ENCODE measurements at places on chromosomes 2 and 18.

DNA sequence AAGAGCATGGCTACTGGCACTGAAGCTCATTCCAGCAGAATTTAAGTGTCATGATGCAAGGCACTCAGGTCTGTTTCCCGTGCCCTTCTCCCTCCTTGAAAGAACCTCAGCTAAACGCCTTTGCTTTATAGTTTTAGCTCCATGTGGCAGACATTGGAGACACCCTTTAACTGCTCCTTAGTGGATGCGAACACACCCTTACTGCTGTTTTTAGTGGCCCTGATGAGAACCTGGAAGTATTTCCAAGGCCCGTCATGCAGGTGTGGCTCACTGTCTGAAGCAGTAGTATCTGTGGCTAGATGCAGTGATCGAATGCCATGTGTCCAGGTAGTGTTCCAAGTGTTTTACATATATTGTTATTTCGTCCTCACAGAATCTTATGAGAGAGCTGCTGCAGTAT lies 28.3 kb downstream of the KIF5C start:
- DNase-seq: no peak

GRCh38 chr2:3674066-3674845 lies 16.3 kb downstream of the ALLC start:
- no peak for DNase-seq

DNA sequence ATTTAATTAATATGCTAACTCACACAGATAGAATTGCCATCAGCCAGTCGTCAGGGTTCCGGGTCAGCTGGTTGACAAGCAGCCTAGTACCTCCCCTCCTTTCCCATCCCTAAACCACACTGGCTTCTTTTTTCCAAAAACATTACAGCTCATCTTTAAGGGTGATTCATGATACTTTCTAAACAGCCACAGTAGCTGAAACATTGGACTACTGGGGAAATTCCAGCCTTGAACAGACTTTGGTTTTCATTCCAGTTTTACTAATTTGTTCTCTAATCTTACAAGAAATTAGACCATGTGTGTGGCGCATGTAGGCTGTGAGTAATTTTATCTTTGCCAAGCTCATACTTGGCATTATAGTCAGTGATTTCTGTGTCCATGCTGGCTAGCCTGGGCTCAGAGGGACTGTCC lies 110.8 kb downstream of the FMNL2 start:
- no peak for DNase-seq

GRCh38 chr18:24268784-24269550 lies 128.7 kb downstream of the OSBPL1A start:
- DNase-seq: no peak

DNA sequence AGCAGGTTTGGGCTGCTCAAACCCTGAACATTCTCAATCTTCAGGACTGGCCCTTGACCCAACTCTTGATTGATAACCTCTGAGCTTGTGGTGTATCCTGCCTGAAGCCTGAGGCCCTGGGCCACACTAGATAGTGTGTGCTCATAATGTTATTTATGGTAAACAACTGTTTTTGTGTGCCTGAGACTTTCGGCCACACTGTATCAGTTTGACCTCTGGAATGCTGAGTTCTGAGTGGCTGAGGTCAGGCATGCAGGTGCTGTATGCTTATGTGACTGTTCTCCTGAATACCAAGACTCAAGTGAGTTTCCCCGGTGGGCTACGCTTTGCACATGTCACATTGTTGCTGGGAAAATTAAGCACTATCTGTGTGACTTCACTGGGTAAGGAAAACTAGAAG lies 82.2 kb upstream of the RMP24 start:
- DNase-seq: no peak

GRCh38 chr2:236535024-236535423 lies 34.6 kb upstream of the ACKR3 start:
- DNase-seq: no peak

GRCh38 chr2:149677416-149677815 lies 89.8 kb upstream of the MMADHC start:
- no peak for DNase-seq
